ENCODE measurements at places on chromosomes 12 and 14. TPM values are rescaled to one million over a fixed set of nuclear protein-coding genes. Genes with fewer than 3 reads are reported as not detected.

Gene DIO3
- polyA plus RNA-seq: 0.64 TPM

Gene DAZAP2
- polyA plus RNA-seq: 66.5 TPM

Gene SCN8A
- polyA plus RNA-seq: 0.14 TPM

Gene RD3L
- not detected for polyA plus RNA-seq

Gene FZD10
- 18.7 TPM for polyA plus RNA-seq

Gene IRAK3
- 0.76 TPM for polyA plus RNA-seq

Gene CPNE6
- 0.06 TPM for polyA plus RNA-seq

Gene GAS2L3
- polyA plus RNA-seq: 1.0 TPM

Gene KITLG
- 7.7 TPM for polyA plus RNA-seq

Gene HSPA2
- polyA plus RNA-seq: 54.8 TPM

Gene APOLD1
- polyA plus RNA-seq: 0.77 TPM

Gene SPTB
- polyA plus RNA-seq: 0.11 TPM

Gene LRRC10
- polyA plus RNA-seq: not detected

Gene MFAP5
- polyA plus RNA-seq: 4.5 TPM

Gene OSGEP
- 22.8 TPM for polyA plus RNA-seq

Gene PZP
- polyA plus RNA-seq: 0.06 TPM

Gene KRT78
- 1,998 TPM for polyA plus RNA-seq

Gene MGP
- polyA plus RNA-seq: 51.2 TPM

Gene PDZRN4
- polyA plus RNA-seq: 0.59 TPM

Gene CCDC175
- not detected for polyA plus RNA-seq

Gene KRT2
- polyA plus RNA-seq: 0.09 TPM

Gene AICDA
- not detected for polyA plus RNA-seq

Gene ARHGAP9
- polyA plus RNA-seq: 4.3 TPM

Gene EIF2S3B
- polyA plus RNA-seq: 0.45 TPM

Gene DBX2
- polyA plus RNA-seq: not detected

Gene PTPRQ
- 0.20 TPM for polyA plus RNA-seq

Gene MYBPC1
- polyA plus RNA-seq: 0.16 TPM

Gene REM2
- 1.1 TPM for polyA plus RNA-seq

Gene MYH6
- 0.63 TPM for polyA plus RNA-seq

Gene PTPN21
- polyA plus RNA-seq: 4.4 TPM

Gene TAS2R8
- polyA plus RNA-seq: not detected

Gene TESPA1
- 0.32 TPM for polyA plus RNA-seq

Gene TAS2R9
- polyA plus RNA-seq: not detected

Gene CCDC59
- polyA plus RNA-seq: 40.4 TPM

Gene RARG
- 84.8 TPM for polyA plus RNA-seq

Data from esophagus (tissue), 2 donors.